ENCODE measurements at places on chromosomes 1 and 21.

- DNase-seq = no peak
Measured at GRCh38 chr1:45407629-45408287, 67.5 kb upstream of the MUTYH start.

DNA sequence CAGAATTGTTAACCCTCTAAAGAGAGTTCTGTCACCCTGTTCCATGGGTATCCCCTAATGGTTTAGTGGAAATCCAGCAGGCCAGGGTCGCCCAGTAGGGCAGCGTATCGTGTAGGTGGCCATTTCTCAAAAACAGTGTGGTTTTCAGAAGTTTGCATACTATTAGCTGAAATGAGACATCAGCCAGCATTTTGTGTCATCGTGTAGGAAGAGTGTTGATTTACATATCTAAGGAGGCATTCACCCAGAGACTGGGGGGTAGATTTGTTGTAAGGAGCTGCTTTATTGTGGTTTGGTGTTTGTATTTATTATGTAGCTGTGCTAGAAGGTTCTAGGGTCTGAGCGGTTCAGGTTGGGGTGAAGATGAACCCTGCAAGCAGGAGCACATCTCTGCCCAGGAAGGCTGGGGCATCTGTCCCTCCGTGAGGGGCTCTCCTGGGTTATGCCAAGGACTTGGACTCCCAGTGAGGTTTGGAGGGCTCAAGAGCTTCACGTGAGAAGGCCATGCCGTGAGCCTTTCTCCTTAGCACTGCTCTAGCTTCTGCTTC, 174.4 kb downstream of the PGBD5 start:
- no peak for DNase-seq

- DNase-seq = no peak
Measured at GRCh38 chr1:205258719-205259118, 31.0 kb downstream of the TMCC2 start.

GRCh38 chr1:36269408-36269838, 36.7 kb upstream of the SH3D21 start:
- no peak for DNase-seq

- DNase-seq = peak; percentile 34
Measured at GRCh38 chr1:43981135-43981491, 2.1 kb downstream of the B4GALT2 start.

GRCh38 chr1:84582802-84583587, 8.8 kb upstream of the CTBS start:
- DNase-seq = peak; percentile 39

GRCh38 chr21:42851812-42852665, 27.3 kb downstream of the WDR4 start:
- no peak for DNase-seq

- DNase-seq = no peak
Measured at GRCh38 chr1:208100906-208101305, 143.3 kb downstream of the PLXNA2 start.

DNA sequence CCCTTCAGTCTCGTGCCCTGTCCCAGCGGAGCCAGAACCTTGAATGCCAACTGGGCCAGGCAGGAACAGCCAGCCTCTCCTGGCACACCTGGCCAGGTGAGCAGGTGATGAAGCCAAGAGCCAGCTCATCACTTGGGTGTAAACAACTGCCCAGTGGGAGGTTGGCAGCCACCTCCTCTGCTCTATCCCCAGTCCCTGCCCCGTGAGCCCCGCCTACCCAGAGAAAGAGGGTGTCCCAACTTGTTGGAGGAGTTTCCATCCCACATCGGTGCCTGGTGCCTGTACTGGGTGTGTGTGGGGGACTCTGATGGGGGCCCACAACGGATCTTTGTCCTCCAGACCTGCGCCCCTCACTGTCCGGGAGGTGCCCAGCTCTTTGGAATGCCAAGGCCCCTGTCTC, 17.8 kb upstream of the FAM131C start:
- DNase-seq = no peak

GRCh38 chr1:40755067-40755466, 28.5 kb upstream of the KCNQ4 start:
- DNase-seq = no peak

DNA sequence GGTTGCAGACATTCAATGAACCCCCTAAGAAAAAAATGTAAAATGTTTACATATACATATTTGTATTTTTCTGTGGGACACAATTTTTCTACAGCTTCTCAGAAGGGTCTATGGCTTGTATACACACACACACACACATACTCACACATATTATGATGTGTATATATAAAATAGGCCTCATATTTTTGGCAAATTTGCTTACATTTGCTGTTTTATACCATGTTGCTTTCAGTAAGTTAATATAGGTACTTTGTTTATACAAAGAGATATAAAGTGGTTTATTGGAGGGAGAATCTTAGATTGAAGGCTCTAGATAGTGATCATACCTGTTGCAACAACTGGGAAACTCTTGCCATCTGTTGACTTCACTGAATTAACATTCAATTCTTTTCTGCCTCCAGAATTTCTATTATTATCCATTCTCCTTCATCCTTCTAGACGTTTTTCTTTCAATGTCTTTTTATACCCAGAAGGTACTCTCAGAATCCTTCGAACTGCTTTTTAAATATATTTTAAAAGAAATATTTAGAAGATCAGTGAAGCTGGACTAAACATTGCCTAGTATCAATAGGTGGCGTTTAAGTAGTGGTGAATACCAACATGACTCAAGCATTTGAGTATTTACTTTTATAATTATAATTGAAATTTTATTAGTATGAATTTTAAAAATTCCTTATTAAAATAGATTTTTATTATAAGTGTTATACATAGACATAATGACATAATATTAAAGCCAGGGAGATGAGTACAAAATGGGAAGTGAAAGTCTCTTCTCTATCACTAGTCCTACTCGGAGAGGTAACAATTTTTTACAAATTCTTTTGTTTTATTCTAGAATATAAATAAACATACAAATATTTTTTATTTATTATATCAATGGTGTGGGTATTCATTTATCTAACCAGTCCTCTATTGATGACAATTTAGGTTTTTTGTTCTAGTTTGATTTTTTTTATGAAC, 10.2 kb downstream of the CD55 start:
- DNase-seq = no peak

DNA sequence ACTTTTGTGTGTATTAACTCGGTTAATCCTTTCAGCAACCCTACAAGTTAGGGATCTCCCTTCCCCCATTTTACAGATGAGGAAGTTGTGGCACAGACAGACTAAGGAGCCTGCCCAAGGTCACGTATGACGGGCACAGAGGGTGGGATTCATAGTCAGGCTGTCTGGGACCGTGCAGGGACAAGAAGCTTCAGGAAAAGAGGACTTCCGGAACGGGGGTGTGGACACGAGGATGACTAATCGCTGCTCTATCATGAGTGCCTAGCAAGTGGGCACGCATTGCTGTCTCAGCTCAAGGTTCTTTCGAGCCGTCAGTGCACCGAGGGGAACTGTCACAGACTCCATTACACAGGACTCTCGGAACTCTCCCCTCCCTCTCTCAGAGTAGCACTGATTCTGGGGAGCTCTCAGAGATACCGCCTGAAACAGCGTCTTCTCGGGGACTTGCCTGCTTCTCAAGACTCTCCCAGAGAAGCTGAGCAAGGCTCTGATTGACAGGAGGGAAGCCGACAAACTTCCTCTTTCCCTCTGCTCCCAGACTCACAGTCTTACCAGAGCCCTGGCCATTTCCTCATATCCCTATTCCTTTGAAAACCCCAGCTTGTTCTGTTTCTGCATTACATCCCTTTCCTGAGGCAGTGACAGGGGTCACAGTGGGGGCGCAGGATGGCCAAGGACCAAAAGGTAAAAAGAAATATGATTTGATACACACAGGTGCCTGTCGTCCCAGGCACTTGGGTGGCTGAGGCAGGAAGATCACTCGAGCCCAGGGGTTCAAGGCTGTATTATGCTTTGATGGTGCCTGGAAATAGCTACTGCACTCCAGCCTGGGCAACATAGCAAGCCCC, 14.4 kb downstream of the FHAD1 start:
- DNase-seq = no peak

DNA sequence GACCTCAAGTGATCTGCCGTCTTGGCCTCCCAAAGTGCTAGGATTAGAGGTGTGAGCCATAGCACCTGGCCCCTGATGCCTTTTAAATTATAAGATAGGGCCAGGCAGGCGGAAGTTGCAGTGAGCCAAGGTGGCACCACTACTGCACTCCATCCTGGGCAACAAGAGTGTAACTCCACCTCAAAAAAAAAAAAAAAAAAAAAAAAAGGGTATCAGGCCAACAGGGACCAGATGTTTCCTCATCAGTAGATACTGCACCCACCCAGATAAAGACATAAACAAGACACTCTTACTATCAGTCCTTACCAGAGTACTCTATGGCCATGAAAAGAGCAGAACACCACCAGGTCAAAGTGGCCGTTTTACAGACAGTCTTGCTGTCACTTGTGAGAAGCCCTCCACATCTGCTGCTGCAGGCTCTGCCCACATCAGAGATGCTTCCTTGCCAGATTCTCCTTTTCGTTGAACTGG, 3.3 kb downstream of the C21orf58 start:
- no peak for DNase-seq

DNA sequence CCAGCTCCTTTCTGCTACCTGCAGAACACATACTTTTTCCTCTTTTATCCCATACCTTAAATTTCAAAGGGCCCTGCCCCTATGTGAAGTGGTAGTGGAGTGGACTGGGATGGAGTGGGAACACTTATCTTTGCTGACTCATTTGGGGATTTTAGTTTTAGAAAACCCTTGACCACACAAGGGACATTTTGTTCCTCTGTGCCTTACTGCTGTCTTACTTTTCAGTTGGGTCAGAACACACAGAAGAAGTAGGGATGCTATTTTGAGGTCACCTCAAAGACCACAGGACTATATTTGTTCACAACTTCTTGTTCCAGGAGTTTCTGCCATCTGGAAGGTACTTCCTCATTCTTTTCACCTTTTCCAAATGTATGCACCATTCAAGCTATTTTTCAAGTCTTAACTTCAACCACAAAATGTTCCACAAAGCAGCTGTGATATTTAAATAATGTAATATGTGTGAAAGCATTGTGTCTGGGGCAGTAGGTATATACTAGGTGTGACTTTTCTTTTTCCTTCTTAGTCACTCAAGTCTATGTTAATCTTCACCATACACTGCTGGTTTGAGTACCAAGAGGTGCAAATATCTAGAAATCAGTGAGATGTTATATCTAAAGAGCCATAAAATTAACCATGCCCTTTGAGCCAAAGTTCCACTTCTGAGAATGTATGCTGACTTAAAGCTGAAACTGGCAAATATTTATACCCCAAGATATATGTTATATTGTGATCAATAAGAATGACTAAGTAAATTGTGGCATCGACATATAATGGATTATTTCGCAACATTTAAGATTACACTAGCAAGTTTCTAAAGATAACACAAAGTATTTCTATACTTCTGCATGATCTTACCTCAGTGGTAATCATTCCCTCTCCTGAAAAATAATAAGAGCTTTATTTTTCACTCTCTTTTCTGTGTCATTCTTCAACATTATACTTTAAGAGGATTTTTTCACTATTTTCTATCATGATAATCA, 308.5 kb downstream of the MRPL39 start:
- DNase-seq = peak; percentile 17

DNA sequence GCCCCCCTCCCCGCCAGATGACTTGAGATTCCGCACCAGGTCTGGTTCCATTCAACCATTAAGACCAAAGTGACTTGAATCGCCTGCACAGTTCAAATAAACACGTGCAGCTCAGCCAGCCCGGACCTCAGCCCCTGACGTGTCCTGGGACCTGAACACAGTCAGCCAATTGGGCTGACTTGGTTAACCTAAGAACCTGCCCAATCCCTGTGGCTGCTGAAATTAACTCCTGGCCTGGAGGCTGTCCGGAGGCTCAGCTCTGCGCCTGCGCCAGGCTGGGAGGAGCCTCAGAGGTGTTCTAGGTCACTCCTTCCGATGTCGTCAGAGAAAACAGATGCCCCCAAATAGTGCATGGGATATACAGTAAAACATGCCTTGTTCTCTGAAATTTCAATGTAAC, 73.4 kb downstream of the SCCPDH start:
- DNase-seq = no peak

- DNase-seq = no peak
Measured at GRCh38 chr1:215660259-215660658, 93.2 kb downstream of the KCTD3 start.

DNA sequence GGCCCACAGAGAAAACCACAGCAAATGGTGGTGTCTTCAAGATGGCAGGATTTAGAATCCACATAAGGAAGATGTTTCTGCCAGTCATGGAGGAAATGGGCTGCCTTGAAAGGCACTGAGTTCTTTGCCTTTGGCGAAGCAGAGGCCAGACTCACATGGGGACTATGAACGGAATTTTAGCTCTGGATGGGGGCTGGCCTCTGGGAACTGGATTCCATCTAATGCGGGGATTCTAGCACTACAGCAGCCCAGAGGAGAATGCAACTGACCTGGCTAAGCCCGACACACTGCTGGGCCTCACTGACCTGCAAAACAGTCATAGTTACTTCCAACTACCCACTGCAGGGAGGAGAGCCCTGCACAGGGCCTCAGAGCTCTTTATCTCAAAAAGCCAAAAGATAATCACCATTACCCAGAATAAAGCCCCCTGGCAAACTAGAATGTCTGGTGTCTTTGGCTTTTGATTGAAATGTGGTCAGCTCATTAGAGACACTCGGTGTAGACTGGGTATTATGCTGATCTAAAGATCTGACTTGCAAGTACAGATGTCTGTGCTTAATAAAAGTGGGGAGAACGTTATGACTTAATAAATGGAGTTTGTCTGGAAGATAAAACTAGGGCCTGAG, 11.6 kb downstream of the HCRTR1 start:
- DNase-seq = no peak

DNA sequence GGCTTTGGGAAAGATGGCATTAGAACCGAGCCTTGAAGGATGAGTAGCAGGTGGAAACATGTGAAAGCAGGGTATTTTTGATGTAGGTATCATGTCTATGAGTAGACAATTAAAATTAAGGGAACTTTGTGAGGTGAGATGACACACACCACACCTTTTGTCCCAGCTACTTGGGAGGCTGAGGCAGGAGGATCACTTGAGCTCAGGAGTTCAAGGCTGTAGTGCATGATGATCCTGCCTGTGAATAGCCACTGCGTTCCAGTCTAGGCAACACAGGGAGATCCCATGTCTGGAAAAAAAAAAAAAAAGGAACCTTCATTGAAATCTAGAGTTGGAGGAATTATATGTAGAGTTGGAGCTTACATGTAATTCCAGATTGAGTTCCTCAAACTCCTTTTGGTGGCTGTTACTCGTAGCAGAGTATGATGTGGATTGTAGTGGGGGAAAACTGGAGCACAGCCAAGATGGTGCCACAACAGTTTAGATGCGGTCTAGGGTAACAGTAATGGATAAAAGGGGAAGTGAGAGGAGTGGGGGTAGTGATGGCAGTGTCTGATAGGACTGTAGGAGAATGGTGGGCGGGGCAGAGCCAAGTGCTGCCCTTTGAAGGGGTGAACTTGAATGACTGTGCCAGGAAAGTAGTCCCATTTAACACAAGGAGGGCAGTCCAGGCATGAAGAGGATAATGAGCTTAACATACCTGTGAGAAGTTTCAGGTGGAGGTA, 17.4 kb downstream of the AK4 start:
- DNase-seq = no peak

- DNase-seq = peak; percentile 60
Measured at GRCh38 chr1:66445492-66446181, 88.3 kb upstream of the SGIP1 start.

All from naive B cell (primary cell).